Stimulated activated CD8-positive, alpha-beta memory T cell treated with anti-CD3 and anti-CD28 coated beads, Interleukin-4, amount 100 ng/mL, for 4 hours (primary cell): ENCODE measurements at places on chromosomes 11 and 22.

- no peak for DNase-seq
Measured at GRCh38 chr11:35605706-35606105, 12.6 kb upstream of the FJX1 start.

DNA sequence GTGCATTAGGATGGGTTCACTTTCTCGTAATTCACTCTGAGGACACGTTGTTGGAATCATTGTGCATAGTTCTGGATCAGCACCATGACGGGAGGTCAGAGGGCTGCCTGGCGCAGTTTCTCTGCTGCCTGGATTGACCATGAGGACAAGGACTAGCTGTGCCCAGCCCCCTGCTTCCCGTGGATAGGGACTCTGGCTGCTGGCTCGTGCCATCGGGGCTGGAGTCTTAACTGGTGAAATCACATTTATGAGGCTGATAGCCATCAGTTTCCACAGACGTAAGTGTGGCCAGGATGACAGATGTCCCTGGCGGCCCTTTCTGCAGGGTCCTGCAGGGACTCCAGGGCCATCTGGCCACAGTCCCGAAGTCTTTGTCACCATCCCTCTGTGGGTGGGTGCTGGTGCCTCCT lies 24.1 kb upstream of the GRAMD4 start:
- no peak for DNase-seq

DNA sequence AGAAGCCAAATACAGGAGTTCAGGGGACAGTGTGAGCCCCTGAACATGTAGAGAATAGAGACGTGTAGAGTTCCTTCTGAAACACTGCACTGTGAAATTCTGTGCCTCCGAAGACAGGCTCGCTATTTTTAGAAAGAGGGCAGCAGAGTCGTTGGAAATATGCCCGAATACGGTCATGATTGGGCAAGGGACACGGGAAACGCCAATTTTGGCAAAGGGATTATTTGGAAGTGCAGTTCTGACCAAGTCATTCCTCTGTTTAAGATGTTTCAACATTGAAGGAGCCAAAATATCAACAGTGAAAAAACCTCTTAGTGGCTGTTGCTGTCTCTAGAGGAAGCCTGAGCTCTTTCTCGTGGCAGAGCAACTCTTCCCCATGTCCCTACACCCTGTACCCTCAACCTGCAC lies 9.5 kb upstream of the CBX6 start:
- DNase-seq, result no peak

- DNase-seq, result no peak
Measured at GRCh38 chr22:33028234-33028633, 29.9 kb downstream of the SYN3 start.

DNA sequence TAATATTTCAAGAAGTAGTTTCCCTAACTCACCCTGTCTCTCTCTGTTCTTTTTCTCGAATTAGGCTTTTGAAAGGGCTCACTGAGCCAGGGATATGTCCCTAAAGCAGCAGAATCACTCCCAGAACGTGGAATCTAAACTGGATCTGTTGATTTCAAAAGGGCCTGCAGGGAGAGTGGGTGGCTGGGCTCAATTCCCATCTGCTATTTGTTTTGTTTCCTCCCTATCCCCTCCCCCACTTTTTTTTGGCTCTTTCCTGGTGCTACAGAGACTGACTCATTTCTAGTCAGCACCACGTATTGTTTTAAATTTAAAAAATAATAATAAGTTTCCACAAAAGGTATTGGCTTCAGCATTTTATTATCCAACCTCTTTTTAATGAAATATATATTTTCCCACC lies 961.5 kb downstream of the FAM181B start:
- DNase-seq, result no peak

DNA sequence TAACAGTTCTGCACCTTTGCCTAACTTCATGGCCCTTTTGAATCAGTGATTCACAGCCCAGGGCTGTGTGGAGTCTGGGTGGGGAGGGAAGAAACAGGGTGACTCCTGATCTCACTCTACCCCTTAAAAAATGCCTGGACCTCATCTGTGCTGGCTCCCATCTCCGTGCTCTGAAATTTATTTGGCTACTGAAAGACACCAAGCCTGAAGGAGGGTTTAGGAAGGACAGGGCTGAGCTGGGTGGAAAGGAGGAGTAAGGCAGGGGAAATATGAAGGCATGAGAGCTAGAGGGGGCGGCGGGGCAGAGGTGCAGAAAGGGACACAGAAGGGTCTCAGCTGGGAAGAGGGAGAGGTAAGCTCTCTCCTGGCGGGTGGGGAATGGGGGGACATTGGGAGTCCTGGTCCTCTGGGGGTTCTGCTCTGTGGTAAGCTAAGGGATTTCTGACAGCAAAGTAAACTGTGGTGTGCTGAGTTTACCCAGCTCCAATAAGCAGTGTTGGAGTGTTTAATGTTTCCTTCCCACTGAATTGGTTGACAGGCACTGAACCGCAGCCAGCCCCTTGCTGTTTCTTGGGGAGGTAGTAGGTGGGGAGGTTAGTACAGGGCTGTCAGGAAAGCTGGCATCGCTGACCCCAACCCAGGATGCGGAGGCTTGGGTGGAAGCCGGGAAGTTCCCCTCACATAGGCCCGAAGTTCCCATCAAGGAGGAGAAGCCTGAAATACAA lies 71.1 kb downstream of the RPUSD4 start:
- DNase-seq, result no peak

DNA sequence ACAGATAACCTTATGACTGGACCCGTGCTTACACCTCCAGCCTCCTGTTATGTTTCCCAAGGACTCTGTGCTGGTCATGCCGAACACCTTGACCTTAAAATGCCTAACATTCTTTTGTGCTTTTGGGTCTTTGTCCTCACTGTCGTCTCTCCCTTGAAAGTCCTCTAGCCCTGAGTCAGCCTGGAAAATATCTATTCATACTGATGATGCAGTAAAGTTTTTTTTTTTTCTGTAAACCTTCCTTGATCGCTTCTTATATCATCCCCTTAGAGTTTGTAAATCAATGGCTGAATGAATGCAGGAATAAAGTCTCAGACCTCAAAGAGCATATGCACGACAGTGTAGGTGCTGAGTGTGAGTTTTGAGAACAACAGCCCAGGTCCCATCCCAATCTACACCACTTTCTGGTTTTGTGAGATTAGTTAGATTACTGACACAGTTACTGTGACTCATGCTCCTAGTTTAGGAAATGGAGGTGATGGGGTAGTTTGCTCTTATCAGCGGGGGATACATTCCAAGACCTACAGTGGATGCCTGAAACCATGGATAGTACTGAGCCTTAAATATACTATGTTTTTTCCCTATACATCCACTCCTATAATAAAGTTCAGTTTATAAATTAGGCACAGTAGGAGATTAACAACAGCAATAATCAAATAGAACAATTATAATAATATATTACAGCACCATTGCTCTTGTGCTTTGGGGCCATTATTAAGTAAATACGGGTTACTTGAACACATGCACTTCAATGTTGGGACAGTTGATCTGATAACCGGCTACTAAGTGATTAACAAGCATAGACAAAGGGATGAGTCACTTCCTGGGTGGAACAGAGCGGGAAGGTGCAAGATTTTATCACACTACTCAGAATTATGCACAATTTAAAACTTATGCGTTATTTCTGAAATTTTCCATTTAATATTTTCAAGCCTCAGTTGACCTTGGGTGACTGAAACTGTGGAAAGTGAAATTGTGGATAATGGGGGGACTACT lies 8.6 kb downstream of the TCN1 start:
- DNase-seq, result no peak

DNA sequence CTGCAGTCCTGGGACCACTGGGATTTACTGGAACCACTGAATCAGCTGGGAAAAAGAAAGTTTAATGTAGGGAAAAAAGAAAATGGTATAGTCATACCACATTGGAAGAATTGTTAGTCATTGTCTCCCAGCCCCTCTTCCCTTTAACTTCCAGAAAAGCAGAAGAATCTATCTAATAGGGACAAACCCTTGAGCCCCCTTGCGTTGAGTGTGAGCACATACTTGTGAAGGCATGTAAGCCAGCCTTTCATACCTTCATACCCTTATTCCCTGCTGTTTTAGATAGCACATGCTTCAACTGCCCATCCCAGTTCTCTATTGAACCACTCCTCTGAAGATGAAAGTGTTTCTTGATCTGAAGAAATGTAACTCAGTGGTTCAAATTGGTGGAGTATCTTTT lies 6.6 kb downstream of the TREH start:
- no peak for DNase-seq

DNA sequence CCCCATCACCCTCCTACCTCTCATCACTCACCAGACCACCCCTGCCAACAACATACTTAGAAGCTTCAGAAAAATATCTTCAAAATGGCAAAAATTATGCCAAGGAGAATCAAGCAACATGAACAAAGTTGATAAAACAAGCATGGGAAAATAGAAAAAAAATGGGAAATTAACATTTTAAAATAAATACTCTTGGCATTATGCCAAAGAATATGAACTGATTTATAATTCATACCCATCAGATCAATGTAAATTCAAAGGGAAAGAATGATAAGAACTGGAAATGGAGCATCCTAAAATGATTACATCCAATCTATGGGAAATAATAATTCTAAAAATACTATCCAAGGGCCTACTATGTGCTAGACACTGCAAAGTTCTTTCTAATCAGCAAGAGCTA lies 12.0 kb downstream of the SIAE start:
- no peak for DNase-seq

- DNase-seq, result no peak
Measured at GRCh38 chr22:46770726-46771125, 8.3 kb downstream of the TBC1D22A start.

DNA sequence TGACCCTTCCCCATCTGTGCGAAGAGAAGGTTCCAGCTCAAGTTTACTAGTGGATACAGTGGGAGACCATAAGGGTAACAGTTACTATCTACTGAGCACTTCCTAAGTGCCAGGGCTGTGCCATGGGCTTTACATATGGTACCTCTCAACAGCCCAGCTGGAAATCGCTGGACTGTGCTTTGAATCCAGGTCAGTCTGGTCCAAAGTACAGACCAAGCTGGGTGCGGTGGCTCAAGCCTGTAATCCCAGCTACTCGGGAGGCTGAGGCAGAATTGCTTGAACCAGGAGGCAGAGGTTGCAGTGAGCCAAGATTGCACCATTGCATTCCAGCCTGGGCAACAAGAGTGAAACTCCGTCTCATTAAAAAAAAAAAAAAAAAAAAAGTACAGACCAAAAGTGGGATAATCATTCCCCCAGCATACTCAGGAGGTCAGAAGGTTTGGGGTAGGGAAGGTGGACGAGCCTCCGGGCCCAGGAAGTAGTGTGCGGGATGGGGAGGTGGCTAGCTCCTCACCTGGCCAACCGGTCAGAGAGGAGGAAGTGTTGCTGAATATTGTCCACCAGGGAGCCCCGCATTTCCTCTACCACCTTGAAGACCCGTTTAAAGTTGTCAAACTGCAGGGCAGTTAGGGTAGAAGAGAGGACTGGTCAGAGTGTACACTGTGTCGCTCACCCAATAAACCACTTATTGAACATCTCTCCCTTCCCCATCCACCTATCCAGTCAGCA lies 2.3 kb downstream of the FIBP start:
- DNase-seq, result no peak

GRCh38 chr11:77630157-77630710 lies 7.4 kb downstream of the CLNS1A start:
- no peak for DNase-seq

- DNase-seq, result no peak
Measured at GRCh38 chr11:111696556-111696955, 69.6 kb downstream of the PPP2R1B start.

GRCh38 chr11:86537541-86538222 lies 134.7 kb downstream of the ME3 start:
- no peak for DNase-seq

DNA sequence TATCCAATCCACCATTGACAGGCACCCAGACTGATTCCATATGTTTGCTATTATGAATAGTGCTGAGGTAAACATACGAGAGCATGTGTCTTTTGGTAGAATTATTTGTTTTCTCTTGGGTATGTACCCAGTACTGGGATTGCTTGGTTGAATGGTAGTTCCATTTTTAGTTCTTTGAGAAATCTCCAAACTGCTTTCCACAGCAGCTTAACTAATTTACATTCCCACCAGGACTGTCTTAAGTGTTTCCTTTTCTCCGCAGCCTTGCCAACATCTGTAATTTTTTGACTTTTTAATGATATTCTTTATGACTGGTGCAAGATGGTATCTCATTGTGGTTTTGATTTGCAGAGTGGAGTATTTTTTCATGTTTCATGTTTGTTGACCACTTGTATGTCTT lies 8.3 kb downstream of the FDX1 start:
- DNase-seq, result no peak

DNA sequence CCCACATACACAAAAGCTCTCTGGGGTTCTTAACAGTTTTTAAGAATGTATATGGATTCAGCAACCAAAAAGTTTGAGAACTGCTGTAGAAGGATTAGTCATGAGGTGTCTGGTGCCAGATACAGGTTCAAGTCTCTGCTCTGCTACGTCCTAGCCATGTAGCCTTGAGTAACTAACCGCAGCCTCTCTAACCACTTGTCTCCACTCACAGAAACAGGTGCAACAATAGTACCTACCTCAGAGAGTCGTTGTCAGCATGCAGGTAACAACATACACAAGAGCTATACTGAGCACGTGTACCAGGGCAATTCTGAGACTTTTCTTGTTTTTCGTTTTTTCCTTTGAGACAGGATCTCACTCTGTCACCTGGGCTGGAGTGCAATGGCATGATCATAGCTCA lies 26.9 kb downstream of the CBX7 start:
- DNase-seq, result no peak

DNA sequence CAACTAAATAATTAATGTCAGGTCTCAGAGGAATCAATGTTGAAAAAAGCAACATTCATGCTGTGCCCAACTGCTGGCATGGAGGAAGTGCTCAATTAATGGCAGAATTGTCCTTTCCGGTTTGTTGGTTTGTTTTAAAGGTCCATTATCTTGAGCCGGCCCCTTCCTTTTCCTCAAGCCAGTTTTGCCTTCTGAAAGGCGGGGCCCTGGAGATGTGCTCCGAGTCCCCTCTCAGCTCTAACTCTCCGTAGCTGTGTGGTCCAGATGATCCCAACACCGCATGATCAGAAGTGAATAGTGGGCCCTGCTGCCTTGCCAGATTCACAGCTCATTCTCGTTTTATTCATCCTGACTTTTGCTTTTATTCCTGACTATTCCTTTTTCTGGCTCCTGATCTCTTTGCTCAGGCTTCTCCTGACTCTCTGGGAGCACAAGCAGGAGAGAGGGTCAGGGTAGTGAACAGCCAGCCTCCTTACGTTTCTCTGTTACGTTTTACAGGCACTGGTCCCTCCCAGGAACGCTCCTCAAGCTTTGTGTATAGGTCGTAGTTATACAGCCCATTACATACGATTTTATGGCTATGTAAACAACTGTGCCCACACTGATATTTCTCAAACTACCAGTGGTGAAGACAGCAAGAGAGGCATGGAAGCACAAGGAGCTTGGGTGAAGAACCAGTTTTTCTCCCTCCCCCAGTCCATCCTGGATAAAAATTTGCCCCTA lies 265.9 kb downstream of the LARGE1 start:
- no peak for DNase-seq

- DNase-seq, result no peak
Measured at GRCh38 chr11:8363921-8364320, 100.2 kb upstream of the LMO1 start.

DNA sequence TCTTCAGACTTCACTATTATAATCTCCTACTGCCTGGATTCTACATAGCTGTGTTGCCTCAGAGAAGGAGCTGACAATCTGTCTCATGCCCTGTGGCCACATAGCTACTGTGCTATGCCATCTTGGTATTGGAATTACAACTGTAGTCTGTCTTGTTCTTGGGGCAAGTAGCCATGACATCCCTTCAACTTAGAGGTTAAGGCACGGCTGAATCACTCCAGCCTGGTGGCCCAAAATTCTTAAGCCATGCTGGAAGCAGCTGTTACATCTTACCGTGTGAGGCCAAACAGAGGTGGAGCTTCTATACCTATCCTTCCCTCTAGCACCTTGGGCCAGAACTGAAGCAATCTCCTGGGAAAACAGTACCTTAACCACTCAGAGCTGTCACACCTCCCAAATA lies 14.8 kb downstream of the CARD18 start:
- no peak for DNase-seq
